ENCODE measurements at places on chromosomes 6 and 20.

DNA sequence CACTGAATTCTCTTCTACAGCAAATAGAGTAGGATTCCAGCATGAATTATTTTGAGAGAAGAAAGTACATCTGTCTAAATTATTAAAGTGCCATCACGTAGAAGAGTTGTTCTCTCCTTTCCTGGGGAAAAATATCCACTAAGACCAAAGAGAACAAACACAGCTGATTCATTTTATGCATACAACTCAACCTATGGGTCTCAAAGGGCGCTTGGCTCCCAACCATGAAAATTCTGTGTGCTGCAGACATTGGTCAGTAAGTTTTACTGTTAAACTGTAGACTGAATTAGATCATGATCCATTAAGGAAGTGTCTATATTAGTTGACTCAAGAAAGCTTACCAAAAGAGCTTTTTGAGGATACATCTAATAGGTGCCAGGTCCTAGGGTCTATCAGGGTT is 83.5 kb downstream of the FRK start:
- DNase-seq: no peak

- DNase-seq: no peak
Measured at GRCh38 chr6:156978948-156979347, 201.8 kb downstream of the ARID1B start.

GRCh38 chr6:29294499-29294914 is 7.0 kb upstream of the OR14J1 start:
- DNase-seq: no peak

GRCh38 chr20:53405139-53405538 is 188.5 kb downstream of the ZNF217 start:
- no peak for DNase-seq

DNA sequence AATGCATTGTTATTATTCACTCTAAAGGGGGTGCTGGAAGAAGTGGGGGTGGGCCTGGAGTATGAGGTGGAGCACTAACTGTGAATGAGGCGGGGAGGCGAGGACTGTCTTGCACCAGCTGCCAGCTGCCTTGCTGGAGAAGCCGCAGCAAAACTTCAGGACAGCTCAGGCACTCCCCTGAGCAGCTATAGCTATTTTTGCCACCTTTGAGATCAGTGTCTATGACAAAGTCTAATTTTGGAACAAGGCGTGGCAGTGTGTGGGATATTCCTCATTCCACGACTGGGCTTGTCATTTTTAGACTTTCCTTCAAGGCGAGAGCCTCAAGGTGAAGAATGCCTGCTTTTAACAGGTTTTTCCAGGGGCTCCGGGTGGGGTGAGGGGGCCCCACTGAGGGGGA is 143.8 kb downstream of the DOK5 start:
- no peak for DNase-seq

- DNase-seq: no peak
Measured at GRCh38 chr20:32378461-32378860, 20.3 kb downstream of the ASXL1 start.

- no peak for DNase-seq
Measured at GRCh38 chr20:45112754-45113153, 2.2 kb downstream of the WFDC5 start.

DNA sequence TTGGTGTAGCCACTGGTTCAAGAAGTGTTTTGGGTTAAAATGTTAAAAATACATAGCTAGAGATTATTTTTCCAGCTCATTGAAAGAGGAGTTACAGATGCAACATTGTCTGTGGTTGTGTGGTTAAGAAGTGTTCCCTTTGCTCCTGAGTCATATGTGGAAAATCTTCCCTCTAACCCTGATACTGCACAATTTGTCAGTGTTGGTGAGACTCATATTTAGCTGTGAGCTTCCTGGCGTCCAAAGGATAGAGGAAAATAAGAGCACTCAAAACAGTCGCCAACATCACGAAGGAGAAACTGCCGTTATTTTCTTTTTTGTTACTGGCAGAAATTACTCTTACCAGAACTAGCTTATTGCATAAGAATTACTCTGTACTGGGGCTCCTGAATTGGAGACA is 250.4 kb downstream of the CDH4 start:
- DNase-seq: no peak

DNA sequence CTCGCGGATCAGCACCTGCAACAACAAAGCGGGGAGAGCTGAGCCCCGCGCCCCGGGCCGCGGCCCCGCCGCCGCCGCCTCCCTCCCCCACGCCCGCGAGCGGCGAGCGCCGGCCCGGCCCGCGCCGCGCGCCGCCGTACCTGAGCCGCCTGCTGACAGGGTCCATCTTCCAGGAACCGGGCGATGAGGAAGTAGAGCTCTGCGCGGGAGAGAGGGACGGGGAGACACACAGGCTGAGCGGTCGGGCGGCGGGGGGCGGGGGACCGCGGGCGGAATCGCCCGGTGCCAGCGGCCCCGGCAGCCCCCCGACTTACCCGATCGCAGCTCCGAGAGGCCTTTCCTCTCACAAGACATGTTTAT is 359 bp downstream of the PHIP start:
- DNase-seq: no peak

- peak; percentile 95 for DNase-seq
Measured at GRCh38 chr6:19836799-19837510, at the start of gene ID4. TSS of gene ID4 (plus strand) at chr6:19837370. CDS start at chr6:19837755, 385 bp downstream.
